ENCODE measurements at places on chromosomes 7 and 10. TPM values are rescaled to one million over a fixed set of nuclear protein-coding genes. Genes with fewer than 3 reads are reported as not detected.

Gene GPR158
- 0.49 TPM for total RNA-seq

Gene CPSF4
- 23.8 TPM for total RNA-seq

Gene SEC61A2
- 9.1 TPM for total RNA-seq

Gene MCM7
- total RNA-seq: 35.1 TPM

Gene CALML5
- 102 TPM for total RNA-seq

- no peak for DNase-seq
Measured at GRCh38 chr10:59968705-59969104, 62.3 kb upstream of the CCDC6 start.

DNA sequence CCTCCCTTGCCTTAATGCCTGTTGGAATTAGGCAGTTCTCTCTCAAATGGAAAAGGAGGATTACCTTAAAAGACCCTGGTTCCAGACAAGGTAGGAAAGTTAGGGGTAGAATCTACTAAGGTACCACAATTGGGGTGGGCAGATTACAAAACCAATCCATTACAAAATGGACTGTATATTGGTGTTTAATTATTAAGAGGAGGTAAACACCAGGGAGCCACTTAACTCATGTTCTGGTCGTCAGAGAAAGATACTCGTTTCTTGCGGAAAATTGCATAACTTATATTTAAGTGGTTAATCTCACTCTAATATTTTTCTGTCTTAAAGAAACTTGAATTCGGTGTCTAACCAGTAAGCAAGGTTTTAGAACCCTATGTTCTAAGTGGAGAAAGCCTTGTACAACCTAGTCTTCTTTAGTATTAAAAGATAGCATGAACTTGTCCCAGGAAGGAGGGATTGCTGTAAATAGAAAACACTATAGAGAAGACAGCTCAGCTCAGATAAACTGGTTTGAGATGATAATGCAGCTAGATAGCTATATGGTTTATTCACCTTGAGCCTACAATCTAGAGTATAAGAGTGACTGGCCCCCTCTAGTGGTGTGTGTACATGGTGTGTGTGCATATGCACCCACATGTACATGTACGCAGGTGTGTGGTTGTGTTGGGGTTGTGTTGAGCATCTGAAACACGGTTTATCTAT, 58.0 kb upstream of the STRIP2 start:
- DNase-seq: no peak

- no peak for DNase-seq
Measured at GRCh38 chr10:110540031-110540430, 27.5 kb upstream of the SMC3 start.

- no peak for DNase-seq
Measured at GRCh38 chr10:29131952-29132547, 156.8 kb upstream of the LYZL1 start.

GRCh38 chr10:131636841-131637724, 263.7 kb upstream of the PPP2R2D start:
- DNase-seq: peak; percentile 56

DNA sequence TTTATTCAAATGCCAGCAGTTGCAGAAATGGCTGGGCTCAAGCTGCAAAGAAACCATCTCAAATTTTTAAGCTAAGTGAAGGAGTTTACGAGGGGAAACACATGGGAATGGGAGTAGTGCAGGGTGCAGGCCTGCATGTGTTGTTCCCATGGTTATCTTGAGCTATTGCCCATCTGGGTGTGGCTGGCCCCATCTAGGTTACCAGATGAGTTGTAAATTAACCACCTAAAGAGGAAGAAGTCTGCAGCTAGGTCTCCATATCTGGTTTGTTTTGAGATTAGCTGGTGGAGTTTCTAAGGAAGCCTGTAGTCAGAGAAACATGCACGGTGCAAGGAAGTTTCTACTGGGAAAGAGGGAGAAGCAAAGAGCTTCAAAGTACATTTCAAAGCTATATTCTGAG, 23.3 kb upstream of the STEAP2 start:
- no peak for DNase-seq

- no peak for DNase-seq
Measured at GRCh38 chr10:32972929-32973328, 14.9 kb upstream of the ITGB1 start.
